ENCODE measurements at places on chromosomes 7 and 10.

- DNase-seq, result no peak
Measured at GRCh38 chr7:116726149-116726548, 54.2 kb downstream of the MET start.

GRCh38 chr7:116979430-116979829, 26.1 kb downstream of the ST7 start:
- no peak for DNase-seq

DNA sequence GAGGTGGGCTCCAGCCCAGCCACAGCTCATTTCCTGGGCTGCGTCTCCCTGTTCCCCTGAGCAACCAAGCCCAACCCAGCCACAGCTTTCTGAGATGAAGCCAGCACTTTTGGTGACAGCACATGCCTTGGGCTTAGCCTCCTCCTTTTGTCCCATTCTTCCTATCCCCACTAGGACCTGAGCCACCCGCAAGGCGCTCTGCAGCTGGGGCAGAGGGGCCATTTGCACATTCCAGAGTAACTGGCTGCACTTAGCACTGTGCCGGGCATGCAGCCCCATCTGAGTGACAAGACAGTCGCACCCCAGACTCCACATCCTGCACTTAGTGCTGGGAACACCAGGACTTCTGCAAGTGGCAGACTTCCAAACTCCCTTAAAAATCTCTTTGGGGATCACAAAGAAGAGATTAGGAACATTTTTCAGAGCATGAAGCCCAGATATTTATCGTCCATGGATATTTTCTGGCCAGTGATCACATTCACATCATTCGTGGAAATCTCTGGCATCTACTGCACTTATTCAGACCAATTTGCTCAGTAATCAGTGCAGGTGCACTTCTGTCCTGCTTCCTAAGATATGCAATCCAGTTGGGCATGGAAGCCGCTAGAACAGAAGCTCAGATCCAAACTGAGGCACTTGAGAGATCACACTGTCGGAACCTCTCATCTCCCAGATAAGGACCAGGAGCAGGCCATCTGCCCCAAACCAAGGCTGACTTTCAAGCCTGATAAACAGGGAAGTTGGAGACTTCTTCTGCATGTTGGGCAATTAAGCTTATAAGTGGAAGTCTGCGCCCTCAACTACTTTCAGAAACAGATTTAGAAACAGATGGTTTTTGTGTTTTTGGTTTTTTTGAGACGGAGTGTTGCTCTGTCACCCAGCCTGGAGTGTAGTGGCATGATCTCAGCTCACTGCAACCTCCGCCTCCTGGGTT, 26.4 kb downstream of the CHST15 start:
- no peak for DNase-seq

DNA sequence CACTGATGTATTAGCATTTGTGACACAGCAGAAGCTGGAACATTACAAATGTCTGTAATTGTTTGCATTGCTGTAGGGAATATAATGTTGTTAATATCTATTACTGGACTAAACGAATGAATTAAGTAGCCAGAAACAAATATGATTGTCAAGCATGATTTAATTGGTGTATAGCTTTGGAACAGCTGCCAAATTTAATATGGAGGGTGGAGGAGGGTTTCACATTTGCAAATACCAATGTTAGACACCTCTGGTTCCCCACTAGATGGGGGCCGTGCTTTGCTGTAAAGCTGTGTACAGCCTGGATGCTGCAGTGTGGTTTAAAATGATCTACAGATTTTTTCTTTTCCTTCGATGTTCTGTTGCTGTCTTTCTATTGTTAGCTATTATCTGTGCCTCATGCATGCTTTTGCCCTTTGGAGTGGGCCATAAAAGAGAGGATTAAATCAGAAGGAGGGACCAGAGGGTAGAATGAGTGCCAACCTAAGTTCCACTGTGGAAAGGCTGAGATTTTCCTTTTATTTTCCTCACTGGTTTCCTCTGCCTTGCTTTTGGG, 23.1 kb downstream of the DNAJB9 start:
- no peak for DNase-seq

GRCh38 chr10:108872854-108873253, 1050.5 kb downstream of the XPNPEP1 start:
- DNase-seq, result no peak

DNA sequence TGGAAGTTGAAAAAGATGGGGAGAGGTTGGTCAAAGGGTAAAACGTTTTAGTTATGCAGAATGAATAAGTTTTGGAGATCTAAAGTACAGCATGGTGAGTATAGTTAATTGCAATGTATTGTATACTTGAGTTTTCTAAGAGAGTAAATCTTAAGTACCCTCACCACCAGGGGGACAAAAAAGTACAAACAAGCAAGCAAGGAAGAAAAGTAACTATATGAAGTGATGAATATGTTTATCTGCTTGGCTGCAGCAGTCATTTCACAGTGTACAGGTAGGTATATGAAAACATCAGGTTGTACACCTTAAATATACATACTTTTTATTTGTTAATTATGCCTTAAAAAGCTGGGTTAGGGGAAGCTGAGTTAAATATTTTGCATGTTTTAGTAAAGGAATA, 157.3 kb downstream of the PCLO start:
- no peak for DNase-seq

DNA sequence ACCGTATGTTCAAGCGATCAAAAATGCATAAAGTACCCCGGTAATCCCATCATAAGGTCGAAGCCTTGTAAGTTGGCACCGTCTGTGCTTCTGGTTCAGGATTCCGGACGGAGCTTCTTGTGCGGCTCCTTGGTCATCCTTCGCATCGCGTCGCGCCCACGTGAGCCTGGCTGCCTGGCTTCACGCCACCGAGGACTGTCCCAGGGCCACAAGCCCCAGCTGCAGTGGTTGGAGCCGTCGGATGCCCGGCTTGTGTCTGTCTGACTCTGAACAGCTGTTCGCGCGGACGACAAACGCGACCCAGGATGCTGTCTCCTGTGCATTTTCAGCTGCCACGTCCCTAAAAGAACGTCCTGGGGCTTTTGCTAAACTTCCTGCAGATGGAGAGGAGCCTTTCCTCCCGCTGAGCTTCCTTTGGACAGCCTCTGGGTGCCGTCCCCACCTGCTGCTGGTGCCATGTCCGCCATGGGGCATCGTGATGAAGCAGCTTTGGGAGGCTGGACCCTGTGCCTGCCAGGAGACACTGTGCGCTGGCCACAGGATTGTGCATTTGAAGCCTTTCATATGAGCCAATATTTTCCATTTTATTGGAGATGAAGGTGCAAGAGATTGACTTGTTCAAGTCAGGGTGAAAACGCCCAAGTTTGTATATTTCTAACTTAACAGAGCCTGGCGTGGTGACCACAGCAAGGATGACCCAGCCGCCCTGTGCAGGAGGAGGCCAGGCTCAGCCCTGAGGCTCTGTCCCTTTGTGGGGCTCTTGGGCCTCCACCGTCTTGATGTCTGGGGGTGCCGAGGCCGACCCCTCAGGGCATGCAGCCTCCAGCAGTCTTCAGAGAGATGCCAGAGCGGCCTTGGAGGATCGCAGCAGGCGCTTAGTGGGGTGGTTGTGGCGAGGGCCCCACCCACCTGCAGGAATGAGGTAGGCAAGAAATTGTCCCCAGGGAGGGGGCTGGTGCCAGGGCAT, 6.7 kb upstream of the JAKMIP3 start:
- DNase-seq, result no peak

DNA sequence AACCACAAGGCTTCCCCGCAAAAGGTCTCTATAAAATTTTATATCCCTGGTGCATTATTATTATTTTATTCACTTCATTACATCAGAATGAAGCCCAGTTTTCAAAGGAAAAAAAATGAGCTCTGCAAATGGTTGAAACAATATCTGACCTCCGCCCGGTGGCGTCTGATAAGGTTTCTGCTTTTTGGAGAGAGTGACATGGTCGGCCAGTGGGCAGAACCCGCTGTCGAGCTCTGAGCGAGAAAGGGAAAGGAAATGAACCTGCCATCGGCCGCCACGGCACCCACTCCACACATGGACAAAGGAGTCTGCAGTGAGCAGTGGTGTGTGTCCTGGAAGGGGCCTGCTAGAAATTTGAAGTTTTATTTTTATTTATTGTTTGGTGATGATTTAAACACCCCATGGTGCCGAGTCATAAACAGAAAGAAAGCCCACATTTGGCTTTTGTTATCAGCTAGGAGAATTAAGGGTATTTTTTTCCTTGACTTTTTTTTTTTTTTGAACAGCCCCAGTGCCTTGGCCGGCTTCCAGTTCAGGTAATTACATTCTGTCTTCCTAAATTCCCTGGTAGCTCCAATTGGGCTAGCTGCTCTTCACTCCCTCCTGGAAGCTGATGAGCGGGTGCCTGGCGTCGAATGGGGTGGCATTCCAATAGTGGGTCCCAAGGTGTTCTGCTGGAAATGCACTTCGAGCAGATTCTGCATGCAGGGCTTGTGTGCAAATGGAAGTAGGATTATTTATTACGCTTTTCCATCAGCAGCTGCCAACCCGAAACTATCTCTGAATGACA, 149.4 kb upstream of the MKI67 start:
- DNase-seq, result no peak

- DNase-seq, result no peak
Measured at GRCh38 chr7:47803025-47803424, 145.2 kb downstream of the PKD1L1 start.

DNA sequence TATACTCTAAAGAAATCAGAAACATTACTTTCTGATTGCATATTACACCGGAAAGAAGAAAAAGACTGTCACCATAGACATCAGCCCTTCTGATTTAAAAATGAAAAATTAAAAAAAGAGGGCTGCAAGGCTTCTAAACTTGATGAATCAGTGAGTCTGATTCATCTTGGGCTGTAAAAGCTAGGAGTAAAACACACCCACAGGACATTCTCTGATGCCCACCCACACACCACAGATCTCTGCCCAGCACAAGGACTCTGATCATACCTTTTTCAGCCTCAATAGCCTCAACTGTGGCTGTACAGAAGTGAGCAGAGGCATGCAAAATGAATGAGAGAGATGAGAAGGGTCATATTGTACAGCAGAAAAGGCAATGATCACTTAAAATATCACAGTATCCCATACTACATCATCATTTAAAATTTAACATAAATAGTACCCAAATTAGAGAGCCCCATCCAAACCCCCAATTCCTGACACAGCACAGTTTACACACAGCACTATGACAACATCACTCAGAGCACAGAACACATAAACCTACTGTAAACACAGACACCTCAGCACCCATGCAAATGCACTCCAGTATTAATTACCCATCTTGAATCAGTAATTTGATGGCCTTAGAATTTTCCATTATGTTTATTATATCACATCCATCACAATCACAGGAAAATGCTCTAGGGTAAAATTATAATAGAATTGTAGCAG, 6.4 kb upstream of the MSS51 start:
- DNase-seq, result no peak

GRCh38 chr10:43649185-43649523, 473 bp upstream of the ZNF32 start:
- no peak for DNase-seq

DNA sequence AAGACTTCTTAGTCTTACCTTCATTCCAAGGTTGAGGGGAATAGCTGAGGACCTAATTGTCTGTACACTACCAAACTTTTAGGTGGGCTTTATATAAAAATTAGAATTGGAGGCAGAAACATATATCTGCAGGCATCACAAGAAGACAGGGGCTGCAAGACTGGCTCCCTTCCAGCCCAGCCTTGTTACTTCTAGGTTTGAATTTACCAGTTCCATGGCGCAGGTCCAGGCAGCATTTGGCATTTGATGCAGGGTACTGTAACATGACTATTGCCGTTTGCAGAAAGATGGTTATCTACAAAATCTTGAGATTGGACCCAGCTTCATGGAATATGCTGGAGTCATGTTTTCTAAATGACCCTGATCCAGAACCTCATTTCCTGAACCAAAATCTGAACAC, 105.4 kb upstream of the RHOBTB1 start:
- DNase-seq, result no peak

- DNase-seq, result no peak
Measured at GRCh38 chr7:40425696-40426095, 290.9 kb downstream of the SUGCT start.

GRCh38 chr7:150941351-150942000, 36.6 kb downstream of the KCNH2 start:
- DNase-seq, result no peak

DNA sequence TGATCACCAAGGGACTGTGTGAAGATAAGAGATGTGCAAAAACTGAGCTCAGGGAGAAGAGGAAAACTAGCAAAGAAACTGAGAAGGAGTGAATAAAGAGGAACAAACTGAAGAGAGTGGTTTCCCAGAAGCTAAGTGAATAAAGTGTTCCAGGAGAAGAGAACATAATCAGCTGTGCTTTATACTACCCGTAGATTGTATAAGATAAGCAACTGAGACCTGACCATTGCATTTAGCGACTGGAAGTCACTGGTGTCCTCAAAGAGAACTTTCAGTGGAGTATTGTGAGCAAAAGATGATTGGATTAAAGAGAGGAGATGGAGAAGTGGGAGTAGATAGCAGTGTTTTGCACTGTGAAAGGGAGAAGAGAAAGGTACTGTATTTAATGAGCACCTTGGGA, 14.6 kb downstream of the PHTF2 start:
- DNase-seq, result no peak

DNA sequence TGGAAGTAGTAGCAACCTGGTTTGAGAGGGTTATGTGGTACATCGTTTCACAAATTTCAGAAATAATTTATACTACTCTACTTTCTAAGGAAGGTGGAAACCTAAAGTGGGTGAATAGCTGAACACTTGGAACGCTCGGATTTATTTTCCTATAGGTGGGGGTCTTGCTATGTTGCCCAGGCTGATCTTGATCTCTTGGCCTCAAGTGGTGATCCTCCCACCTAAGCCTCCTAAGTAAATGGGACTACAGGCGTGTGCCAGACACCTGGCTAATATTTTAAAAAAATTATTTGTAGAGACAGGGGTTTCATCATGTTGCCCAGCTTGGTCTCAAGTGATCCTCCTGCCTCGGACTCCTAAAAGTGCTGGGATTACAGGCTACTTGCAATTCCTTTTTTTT, 6.7 kb upstream of the KMT2E start:
- no peak for DNase-seq

GRCh38 chr10:10865303-10865702, 152.4 kb upstream of the CELF2 start:
- no peak for DNase-seq

DNA sequence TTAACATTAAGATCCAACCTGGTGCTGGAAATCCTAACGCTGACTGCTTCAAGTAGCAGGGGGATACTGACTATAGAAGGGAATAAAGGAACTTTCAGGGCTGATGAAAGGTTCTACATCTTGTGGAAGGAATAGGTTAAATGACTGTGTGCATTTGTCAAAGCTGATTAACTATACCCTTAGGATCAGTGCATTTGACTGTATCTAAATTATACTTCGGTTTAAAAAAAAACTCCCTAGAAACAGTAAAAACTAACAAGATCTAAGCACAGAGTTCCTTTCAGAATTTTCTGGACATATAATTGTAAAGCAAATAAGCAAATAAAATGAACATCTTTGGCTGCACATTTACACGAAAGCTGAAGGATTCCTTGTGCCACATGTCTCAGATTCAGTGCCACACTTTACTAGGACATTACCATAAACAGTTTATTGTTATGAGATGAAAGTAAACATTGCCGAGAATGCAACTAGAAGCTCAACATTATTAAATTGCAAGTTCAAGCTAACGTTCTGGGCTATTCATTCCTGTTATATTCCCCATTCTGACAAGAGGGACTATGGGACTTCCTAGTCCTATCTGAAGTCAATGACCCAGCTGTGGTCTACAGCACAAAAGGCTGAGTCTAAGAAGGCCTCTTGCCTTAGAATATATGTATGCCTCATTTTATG, 20.7 kb downstream of the ANK3 start:
- DNase-seq, result no peak

Measured in amygdala (tissue), 56 donors.